ENCODE measurements at places on chromosomes 16 and 17.

DNA sequence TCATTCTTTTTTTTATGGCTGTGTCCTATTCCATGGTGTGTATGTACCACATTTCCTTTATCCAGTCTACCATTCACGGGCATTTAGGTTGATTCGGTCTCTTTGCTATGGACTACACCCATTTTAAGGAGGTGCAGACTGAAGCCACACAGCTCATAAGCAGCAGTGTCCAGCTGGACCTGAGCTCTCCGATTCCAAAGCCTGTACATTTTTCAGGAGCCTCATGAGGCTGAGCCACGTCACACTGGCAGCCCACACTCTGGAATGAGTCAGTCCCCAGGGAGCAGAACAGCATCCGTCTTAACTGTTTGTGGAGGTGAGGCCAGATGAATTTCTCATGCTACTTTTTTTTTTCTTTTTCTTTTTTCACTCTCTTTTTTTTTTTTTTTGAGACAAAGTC lies 116.1 kb downstream of the C16orf95 start:
- DNase-seq, result no peak

GRCh38 chr17:17888821-17889220 lies 52.0 kb upstream of the SREBF1 start:
- no peak for DNase-seq

DNA sequence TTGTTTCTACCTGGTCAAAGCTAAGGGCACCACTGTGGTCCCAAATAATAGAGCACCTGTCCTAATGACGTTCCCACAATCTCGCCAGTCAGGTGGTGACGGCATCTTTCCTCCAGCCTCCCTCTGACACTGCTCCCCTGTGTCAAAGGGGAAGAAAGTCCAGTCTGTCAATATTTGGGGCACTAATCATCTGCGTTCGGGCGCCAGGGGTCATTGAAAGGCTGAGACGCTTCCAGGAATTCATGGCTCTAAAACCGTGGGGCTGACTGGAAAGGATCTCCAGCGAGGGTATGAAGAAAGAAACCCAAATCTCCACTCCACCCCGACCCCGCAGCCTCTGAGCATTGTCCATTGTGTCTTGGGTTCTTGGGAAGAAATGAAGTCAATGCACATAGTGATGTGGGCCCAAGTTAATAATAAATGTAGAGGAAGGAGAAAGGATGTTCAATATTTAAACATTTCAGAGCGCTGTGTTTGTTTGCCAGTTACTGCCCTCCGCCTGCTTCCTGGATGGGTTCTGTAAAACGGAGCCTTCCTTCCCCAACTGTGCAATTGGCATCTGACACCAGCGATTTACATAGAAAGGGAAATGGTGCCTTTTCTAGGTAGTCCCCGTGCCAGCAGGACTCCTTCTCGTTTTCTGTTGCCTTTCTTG lies 103.2 kb downstream of the SOCS1 start:
- no peak for DNase-seq

DNA sequence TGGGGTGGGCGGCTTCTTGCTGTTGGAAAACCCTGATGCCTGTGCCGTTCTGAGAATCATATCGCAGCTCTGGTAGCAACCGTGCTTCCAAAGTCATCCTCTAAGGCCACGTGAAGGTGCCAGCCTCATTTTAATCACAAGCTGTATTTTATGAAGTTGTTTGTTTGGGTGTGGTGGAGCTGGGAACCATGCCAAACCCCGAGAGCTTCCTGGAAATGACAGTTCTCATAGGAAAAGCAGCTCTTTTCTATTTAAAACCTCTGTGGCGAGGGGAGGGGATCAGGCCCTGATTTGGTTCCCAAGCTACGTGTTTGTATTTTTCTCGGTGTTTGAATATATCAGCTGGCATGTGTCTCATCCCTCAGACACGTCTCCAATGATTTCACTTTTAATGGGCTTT lies 21.7 kb downstream of the KNOP1 start:
- peak; percentile 59 for DNase-seq

- DNase-seq, result no peak
These were observed 485.4 kb downstream of the KCNJ2 start for GRCh38 chr17:70654706-70655105.

- DNase-seq, result no peak
These were observed 70.2 kb upstream of the ZNF750 start for GRCh38 chr17:82910041-82910481.

GRCh38 chr17:71740866-71741265 lies 380.0 kb upstream of the SOX9 start:
- DNase-seq, result no peak

DNA sequence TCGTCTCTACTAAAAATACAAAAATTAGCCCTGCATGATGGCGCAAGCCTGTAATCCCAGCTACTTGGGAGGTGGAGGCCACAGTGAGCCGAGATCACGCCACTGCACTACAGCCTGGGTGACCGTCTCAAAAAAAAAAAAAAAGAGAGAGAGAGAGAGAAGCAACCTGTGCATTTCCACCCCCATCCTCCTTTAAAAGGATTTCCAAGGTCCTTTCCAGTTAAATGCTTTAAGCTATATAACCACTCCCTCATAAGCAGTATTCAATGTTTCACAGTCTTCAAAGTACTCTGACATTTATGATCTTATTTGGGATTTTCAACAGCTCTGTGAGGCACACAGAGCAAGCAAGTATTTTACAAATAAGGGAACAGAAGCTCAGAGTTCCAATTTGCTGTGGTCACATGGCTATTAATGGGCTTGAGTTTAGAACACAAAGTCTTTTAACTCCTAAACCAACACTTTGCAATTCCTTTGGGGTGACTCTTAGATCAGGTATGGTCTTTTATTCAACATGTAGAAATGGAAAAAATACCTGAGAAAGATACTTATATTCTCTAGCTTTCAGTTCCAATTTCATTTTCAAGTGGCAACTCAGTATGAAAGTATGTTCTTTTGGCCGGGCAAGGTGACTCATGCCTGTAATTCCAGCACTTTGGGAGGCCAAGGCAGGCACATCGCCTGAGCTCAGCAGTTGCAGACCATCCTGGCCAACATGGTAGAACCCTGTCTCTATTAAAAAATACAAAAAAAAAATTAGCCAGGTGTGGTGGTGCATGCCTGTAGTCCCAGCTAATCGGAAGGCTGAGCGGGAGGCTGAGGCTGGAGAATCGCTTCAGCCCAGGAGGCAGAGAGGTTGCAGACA lies 31.3 kb downstream of the SPOP start:
- DNase-seq, result no peak

- no peak for DNase-seq
These were observed 136.9 kb downstream of the GRIN2A start for GRCh38 chr16:10045291-10045775.

GRCh38 chr16:69424935-69425784 lies 741 bp downstream of the CYB5B start:
- DNase-seq, result no peak

GRCh38 chr17:4969551-4970173 lies 2.0 kb upstream of the SPAG7 start:
- DNase-seq, result peak; percentile 78

GRCh38 chr17:27384261-27384701 lies 72.0 kb upstream of the KSR1 start:
- DNase-seq, result peak; percentile 70

- DNase-seq, result no peak
These were observed 59.8 kb downstream of the ADCY9 start for GRCh38 chr16:4056161-4057105.

DNA sequence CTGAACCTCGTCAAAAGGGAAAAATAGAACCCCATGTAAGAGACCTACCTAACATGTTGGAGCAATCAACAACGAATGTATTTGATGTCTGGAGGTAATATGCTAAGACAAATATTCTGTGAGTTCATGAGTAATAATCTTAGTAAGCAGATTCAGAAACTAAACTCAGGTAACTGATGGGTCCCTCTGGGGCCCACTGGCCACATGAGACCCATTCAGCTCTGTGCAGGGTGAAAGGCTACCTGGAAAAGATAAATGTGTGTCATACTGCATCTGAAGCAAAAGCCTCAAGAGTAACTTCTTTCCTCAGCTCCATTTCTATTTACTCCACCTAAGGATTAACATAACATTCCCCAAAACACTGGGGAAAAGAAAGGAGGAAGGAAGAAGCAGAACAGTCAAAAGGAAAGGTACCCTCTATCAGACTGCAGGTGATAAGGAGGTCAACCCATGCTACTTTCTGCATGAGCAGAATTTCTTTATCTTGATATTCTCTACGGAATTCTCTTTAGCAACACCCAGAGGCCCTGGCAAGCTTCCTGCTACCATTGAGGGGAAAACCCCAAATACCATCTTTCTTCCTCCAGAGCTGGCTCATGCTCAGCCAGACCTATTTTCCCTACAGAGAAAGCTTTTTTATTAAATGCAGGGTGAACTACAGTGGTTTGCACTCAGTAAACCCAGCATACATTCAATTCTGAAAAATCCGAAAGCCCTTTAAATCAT lies 37.7 kb upstream of the ABCA6 start:
- DNase-seq, result no peak

- no peak for DNase-seq
These were observed 14.9 kb upstream of the CCR7 start for GRCh38 chr17:40580140-40580539.

- no peak for DNase-seq
These were observed 4.2 kb upstream of the SREBF1 start for GRCh38 chr17:17840751-17841591.

DNA sequence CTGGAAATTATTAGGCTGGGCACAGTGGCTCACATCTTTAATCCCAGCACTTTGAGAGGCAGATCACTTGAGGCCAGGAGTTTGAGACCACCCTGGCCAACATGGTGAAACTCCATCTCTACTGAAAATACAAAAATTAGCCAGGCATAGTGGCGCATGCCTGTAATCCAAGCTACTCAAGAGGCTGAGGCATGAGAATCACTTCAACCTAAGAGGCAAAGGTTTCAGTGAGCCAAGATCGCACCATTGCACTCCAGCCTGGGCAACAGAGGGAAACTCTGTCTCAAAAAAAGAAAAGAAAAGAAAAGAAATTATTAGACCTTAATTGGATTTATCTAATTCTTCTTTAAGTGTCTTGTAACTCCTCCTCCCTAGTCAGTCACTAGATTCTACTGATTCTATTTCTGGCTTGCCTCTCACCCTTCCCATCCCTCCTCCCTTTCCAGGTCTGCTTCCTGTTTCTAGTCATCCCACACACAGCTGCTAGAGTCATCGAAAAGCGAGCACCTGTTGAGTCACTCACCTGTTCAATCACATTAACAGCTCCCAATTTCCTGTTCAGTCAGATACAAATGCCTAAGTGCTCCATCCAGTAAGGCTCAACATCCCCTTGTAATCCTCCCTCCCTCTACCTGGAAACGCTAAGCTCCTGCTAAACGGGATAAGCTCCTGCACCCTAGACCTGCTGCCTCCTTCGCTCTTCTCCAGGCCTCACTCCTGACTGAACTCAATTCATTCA lies 34.6 kb downstream of the ERN1 start:
- DNase-seq, result no peak

GRCh38 chr16:66269617-66270332 lies 96.7 kb upstream of the CDH5 start:
- DNase-seq, result peak; percentile 33

GRCh38 chr16:27703545-27703944 lies 153.6 kb downstream of the KATNIP start:
- no peak for DNase-seq

DNA sequence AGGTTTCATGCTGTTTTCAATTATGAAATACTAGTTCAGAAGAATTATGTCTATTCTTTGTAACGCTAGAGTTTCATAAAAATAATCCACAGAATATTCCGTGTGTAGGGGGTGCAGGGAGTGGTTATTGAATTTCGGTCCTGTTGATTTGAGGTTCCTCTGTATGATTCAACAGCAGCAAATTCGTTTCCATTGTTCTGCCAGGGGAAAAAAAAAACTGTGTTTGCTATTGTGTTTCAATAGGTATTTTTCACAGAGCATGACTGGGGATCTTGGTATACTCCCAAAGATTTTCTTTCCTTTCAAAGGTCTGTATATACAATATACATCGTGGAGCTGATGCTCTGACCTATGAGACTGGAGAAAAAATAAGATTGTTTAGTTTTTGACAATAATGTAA lies 15.8 kb downstream of the SHISA9 start:
- no peak for DNase-seq

DNA sequence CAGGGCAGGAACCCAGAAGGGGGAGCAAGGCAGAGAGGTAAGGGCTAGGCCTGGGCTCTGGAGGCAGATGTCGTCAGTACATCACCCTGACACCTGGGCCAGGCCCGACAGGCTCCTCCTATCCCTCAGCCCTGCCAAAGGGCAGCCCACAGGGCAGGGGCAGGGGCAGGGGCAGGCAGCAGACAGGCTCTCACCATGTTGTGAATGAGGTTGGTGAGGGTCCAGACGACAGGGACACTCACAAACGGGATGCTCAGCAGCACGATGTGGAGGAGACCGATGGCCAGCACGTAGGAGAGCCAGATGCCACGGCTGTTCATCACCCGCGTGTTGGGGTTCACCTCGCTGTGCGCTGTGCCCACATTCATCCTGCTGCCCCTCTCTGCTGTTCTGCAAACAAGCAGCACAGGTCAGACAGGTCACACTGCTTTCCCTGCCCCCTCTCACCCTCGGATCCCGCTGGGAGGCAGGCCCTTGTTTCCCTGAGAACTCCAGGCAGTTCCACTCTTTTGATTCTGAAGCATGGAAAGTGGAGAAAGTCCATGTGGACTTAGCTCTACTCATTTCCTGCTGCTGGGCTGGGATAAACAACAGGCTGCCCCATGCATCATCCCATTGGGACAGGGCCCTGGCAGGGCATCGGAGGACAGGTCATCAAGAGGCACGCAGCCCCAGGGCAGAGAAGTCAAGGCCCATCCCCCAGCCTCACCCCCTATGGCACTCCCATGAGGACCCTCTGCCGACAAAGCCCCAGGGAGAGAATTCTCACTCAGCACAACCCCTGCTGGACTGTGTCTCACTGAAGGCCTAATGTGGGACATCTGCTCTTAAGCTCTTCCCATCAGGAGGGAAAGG lies 3.3 kb downstream of the ORMDL3 start:
- peak; percentile 90 for DNase-seq

DNA sequence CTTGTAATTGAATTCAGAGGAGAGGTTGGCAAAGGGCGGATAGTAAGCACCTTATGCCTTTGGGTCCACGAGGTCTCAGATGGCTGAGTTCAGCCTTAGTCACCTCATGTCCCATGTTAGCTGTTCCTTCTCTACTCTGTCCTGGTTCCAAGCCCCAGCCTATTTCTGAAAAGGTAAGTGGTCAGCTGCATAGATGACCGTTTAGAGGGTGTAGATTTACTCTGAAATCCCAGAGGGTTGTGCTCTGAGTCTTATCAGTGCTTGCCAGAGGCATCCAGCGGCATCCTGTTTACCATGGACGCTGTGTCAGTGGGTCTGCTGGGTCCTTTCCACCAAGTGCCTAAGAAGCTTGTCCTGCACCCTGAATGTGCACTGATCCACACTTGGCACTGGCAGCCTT lies 1.9 kb downstream of the ZNF778 start:
- no peak for DNase-seq

GRCh38 chr17:83190601-83191387 lies 111.4 kb downstream of the METRNL start:
- peak; percentile 38 for DNase-seq

GRCh38 chr17:29930409-29931010 lies 482 bp upstream of the SSH2 start:
- DNase-seq, result no peak

- DNase-seq, result no peak
These were observed 12.4 kb downstream of the RAP1GAP2 start for GRCh38 chr17:2808367-2809335.

All from left lobe of liver (tissue), 2 donors.